ENCODE measurements at places on chromosomes 2 and 18.

GRCh38 chr2:168119515-168120141, 127.8 kb downstream of the STK39 start:
- peak; percentile 2 for DNase-seq

DNA sequence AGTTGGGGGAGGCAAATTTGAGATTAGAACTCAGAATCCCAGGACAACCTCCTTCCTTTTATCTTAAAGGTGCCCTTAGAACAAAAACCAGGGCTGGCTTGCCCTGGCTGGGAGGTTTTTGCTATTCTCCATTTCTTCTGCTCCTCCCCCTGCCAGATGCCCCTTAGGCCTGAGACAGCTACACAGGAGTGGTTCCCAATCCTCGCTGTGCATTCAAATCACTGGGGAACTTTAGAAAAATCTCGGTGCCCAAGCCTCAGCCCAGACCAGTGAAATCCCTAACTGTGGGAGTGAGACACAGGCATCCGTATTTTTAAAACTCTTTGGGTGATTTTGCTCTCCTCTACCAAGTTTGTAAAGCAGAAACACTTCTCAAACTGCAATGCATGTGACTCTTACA, 38.8 kb downstream of the LBH start:
- no peak for DNase-seq

- no peak for DNase-seq
Measured at GRCh38 chr2:19426941-19427340, 68.5 kb upstream of the OSR1 start.

DNA sequence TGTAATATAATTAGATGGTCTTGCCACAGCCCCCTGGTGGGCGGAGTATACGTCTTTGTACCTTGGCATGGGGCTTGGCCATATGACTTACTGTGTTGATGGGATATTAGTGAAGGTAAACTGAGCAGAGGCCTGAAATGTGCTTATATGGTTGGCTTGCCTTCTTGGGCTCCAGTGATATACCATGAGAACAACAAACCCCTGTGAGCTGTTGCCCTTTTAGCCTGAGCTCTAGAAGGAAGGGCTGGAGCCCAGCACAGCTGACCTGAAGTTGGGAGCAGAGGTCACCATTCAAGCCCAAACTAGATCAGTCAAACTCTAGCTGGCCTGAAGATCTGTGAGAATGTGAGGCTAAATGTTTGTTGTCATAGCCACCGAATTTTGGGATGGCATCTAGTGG, 75.2 kb upstream of the CD302 start:
- no peak for DNase-seq

DNA sequence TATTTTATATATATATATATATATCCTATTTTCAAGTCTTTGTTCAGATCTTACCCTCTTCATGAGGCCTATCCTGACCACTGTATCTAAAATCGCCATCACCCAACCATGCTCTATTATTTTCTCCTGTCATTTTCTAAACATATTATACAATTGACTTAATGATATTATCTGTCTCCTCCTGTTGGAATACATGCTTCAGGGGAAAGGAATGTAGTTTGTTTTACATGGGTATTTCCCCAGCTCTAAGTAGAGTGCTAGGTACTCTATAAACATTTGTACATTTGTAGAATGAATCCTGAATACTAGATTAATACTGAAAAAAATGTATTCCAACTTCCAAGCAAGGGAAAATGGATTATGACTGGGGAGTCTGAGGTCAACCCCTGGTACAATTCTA, 26.2 kb downstream of the TTC21B start:
- DNase-seq, result no peak

GRCh38 chr2:216866515-216867095, 6.7 kb upstream of the TNP1 start:
- no peak for DNase-seq

- DNase-seq, result no peak
Measured at GRCh38 chr2:169790581-169790980, 8.1 kb upstream of the SSB start.

Data from NCI-H1048 (cell line).